ENCODE measurements at places on chromosomes 7 and 10.
A peak's percentile ranks its signal among the peaks of the same experiment; 100 is the strongest.

DNA sequence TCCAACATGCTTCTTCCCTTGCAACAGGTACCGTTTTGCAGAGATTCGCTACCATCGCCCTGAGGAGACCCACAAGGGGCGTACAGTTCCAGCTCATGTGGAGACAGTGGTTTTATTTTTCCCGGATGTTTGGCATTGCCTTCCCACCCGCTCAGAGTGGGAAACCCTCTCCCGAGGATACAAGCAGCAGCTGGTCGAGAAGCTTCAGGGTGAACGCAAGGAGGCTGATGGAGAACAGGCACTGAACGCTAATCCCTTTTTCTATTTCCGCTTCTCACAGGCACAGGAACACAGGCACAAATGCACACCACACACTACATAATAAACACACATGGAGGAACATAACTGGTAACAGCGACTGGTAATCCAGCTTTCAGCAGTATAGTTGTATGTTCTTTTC lies 35.2 kb downstream of the CCAR1 start:
- DNase-seq: no peak

DNA sequence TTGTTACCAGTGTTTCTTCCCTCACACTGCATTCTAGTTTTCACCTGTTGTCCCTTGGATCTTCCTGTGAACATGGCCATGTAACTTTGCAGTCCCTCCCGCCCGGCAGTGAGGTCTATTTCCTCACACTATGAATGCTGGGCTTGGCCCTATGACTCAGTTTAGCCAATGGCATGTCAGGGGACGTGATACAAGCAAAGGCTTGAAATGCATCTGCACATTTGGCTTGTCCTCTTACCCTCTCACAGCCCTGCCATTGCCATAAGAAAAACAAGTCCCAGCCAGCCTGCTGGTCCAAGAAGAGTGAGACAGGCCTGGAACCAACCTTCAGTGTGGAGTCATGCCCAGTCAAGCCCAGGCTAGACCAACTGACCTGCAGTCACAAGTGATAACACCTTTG lies 17.1 kb upstream of the EZH2 start:
- DNase-seq: no peak

DNA sequence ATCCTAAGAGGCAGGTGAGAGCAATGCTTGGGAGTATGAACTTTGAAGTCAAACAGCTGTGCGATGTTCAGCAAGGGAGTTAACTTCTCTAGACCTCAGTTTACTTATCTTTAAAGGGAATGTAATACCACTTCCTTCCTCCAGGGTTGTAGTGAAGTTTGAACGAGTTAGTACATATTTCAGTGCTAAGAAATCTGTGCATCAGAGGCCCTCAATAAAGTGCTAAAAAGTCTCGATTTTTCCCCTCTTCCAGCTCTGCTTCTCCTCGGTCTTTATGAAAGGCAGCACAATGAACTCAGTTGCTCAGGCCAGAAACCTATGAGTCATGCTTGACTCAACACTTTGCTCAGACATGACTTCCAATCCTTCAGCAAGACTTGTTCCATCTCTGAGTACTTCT lies 418.9 kb downstream of the MDFIC start:
- DNase-seq: no peak

GRCh38 chr7:151663382-151664100 lies 143.8 kb upstream of the RHEB start:
- no peak for DNase-seq

DNA sequence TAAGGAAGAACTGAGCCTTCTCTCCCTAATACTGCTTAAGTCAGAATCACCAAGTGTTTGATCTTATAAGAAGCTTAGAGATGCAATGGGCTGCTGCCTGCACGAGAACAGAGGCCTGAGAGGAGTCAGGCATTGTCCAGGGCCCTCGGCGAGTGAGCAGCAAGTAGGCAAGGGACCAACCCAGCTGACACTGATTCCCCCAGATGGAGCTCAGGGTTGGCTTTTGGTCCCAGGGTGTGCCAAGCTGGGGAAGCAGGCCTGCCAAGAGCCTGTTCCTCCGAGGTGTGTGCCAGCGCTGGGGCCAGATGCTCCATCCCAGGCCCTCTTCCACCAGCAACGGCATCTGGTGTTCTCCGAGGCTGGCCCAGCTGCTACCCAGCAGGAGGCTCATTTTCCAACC lies 222.0 kb upstream of the ZMIZ1 start:
- no peak for DNase-seq

DNA sequence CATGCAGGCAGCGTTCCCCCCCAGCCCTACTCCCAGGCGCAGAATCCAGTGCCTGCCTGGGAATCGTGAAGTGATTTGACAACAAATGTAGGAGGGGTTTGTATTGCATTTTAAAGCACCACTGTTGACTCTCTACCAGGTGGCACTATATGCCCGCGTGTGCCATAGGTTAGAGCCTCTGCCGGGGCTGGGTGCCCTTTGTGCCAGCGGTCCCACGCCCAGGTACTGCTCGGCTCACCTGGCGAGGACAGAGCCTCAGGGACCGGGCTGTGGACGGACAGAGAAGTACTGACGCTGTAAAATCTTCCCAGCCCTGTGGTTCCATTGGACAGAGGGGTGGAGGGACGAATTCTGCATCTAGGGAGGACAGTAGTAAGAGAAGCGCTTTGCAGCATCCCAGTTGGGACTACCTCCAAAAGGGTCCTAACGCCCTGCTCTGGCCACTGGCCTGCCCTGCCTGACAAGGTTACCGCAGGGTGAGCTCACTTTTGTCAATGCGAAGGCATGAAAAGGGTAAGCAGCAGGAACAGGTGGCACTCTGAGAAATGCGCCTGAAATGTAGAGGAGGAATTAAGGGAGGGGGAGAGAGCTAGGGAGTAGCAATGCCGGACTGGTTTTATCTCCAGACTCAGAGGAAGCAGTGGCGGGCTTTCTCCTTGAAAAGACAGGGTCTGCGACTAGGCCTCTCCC lies 788 bp upstream of the CACNA2D1 start:
- DNase-seq: peak; percentile 64

- peak; percentile 48 for DNase-seq
Observed at GRCh38 chr7:36128448-36129047, 24.5 kb upstream of the EEPD1 start.

GRCh38 chr10:28429573-28430216 lies 103.2 kb upstream of the WAC start:
- no peak for DNase-seq

DNA sequence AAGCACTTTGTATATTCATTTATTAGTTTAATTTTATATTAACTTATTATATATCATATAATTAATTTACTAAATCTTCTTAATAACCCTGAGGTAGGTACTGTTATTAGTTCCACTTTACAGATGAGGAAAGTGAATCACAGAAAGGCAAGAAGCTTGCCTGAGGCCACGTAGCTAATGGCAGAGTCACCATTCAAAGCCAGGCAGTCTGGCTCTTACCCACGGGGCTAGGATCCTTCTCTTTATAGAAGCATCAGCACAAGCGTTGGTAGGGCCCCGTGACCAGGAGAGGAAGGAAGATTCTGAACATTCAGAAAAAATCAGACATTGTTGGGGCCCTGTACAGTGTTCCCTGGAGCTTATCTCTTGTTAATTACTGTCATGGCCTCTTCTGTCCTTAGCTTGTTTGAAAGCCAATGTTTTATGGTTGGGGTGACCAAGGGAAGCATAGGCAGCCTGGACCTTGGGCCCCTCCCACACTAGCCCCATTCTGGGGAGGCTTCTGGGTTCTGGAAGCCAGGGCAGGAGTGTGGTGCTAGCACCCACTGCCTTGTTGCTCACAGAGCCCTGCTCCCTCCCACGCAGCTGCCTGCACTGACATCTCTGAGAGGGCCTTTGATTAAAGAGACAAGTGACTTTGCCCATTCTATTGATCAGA lies 31.1 kb upstream of the SLF2 start:
- no peak for DNase-seq

GRCh38 chr7:41808541-41808940 lies 105.7 kb upstream of the INHBA start:
- no peak for DNase-seq

- no peak for DNase-seq
Observed at GRCh38 chr7:46544396-46545008, 623.4 kb upstream of the IGFBP3 start.

DNA sequence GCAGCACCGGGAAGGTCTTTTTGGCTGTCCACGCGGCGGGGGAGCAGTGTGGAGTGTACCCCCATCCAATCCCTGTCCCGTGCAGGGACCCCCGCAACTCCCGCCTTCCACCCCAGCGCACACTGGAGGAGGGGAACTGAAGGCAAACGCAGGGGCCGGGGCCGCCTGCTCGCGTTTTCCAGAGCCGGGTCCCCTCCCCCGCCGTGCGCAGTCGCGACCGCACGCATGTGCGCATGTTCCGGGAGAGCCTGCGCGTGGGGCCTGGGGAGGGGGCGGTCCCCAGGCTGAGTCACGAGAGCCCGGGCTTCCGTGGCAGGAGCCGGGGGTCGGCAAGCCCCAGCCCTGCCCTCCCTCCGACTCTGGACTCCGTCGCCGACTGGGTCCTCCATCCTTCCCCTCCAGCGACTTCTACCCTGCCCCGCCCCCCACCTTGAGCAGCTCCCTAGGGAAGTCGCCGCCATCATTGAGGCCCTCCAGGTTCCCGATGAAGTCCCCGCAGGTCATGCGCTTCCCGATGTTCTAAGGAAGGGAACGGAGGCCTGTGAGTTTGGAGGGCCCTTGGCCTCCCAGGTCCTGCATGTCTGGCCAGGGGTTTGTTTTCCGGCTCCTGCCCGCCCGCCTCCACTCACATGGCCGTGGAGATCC lies 8.0 kb downstream of the PSD start:
- DNase-seq: no peak

DNA sequence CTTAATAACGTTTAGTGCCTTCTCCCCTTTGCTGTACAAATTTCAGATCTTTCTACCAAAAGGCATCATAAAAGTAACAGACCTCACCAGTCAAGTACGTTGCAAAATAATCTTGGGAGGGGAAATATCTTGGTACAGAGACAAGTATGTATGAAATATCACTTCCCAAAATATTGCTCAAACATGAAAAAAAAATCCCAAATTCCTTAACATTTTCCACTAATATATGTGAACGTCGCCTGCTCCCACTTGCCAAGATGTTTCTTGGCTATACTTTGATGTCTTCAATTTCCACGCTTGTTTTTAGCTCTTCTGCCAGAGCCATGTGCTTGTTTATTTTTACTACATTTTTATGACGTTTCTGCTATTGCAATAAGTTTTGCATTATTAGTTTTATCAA lies 223.5 kb downstream of the PLXNA4 start:
- no peak for DNase-seq

DNA sequence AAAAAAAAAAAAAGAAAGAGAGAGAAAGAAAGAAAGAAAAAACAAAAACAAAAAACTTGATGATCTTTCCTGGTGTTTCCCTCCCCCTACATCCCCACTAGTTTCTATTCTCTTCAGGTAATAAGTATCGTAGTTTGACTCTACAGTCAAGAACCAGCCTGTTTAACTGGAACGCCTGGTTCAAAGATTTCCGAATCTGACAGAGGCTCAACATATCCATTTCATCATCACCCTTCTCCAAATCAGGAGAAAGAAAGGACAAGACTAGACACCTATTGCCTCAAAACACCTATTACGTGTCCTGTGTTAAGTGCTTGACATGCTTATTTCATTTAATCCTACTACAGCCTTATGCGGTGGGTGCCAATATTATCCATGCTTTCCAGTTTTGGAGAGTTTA lies 20.4 kb upstream of the BLOC1S2 start:
- no peak for DNase-seq

DNA sequence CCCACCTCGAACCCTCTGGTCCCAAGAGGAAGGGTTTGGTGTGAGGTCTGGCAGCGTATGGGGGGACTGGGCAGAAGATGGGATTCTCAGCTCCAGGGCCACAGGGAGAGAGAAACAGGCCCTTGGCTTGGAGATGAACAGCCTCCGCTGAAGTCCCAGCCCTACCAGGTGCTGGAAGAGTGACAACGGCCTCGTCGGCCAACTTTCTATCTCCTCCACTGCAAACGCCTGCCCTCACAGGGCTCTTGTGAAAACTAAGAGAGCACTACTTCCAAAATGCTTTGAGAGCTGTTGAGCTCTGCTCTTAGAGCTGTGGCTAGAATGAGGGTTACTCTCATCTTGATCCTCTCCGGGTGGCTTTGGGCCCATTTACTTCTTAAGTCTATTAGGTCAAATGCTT lies 63.5 kb downstream of the AFAP1L2 start:
- no peak for DNase-seq

DNA sequence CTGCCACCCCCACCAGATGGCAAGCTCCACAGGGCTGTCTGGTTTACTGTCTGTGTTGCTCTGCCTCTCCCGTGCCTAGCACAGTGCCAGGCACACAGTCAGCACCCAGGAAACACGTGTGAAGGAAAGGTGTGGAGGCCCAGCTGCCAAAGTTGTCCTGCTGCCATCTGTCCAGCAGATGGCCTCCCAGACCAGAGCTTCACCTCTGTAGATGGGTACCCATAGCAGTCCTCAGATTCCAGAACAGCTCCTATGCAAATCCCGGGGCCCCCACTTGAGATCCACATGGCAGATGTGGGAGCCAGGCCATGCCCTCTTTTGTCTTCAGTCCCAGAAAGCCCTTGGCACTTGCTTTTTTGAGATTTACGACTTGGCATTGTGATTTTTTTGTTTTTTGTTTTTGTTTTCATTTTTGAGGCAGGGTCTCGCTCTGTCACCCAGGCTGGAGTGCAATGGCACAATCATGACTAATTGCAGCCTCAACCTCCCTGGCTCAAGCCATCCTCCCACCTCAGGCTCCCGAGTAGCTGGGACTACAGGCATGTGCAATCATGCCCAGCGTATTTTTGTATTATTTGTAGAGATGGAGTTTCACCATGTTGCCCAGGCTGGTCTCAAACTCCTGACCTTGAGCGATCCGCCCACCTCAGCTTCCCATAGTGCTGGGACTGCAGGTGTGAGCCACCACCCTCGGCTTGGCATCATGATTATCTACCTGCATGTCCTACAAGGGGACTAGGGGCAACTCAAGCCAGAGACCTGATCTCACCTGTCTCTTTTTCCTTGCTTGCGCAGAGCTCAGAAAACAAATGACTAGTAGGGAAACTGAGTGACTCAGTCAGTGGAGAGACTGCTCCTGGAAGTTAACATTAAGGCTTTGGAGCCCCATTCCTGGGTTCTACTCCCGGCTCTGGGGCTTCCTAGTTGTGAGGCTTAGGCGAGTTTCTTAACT lies 16.9 kb upstream of the PALD1 start:
- DNase-seq: no peak

DNA sequence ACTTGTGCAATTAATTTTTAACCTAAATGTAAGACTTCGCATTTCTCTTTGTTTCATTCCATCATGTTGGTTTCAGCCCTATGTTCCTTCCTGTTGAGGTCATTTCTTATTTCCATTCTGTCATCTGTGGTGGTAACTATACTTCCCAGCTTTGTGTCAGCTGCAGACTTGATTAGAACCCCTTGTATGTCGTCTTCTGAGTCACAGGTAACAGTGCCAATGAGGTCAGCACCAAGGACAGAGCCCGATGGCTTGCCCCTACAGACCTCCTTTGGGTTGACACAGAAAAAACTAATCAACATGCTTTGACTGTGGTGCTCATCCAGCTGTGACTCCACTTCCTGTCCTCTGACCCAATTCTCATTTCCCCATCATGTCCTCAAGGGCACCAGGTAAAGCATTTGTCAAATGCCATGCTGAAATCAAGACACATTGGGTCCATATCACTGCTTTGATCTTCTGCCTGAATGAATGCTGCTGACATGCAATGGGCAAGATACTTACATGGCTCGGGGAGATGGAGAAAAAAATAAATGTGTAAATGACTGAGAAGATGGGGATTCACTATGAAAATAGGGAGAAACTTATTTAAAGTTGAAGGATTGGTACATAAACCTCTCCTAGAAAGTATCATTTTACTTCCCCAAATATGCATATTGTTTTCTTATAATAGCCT lies 25.6 kb upstream of the CRTAC1 start:
- DNase-seq: no peak

All from NCI-H2107 (cell line).